ENCODE measurements at places on chromosomes 16 and 17. TPM values are rescaled to one million over a fixed set of nuclear protein-coding genes. Genes with fewer than 3 reads are reported as not detected.

SLC22A31 gene
- not detected for total RNA-seq

- no peak for DNase-seq
Measured at GRCh38 chr17:69336996-69337395, 10.1 kb upstream of the ABCA5 start.

GRCh38 chr17:38786372-38786771 lies 13.0 kb downstream of the PIP4K2B start:
- DNase-seq = no peak

DNA sequence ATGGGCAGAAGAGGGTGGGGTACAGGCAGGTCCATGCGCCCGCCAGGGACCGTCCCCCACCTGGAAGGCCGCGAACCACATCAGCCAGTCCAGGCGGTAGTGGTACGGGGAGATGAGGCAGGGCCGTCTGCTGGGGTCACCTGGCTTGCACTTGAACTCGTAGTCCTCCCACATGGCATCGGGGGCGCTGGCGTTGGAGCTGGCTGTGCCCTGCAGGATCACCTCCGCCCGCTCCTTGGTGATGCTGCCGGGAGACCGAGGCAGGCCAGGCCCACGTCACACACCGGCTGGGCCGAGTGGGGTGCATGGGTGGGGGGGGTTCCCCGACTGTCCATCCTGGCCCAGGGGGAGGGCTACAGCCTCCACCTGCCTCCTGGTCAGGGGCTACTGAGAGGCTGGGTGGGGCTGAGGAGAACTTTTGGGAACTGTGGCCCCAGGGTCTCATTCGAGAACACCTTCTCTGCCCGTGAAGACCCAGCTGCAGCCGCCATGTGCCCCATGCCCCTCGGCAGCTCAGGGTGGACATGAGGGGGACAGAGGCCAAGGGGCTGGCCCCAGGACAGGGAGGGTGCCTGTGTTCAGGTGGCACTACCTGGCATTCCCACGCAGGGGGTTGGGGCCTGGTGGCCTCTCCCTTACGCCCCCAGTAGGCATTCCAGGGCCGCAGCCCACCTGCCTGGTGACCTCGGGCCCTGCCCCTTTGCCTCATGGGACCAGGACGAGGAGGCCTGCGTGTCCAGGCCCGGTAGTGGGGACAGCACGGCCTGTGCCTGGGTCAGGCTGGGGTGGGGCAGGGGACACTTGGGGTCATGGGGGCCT lies 69.5 kb upstream of the GNG13 start:
- no peak for DNase-seq

DNA sequence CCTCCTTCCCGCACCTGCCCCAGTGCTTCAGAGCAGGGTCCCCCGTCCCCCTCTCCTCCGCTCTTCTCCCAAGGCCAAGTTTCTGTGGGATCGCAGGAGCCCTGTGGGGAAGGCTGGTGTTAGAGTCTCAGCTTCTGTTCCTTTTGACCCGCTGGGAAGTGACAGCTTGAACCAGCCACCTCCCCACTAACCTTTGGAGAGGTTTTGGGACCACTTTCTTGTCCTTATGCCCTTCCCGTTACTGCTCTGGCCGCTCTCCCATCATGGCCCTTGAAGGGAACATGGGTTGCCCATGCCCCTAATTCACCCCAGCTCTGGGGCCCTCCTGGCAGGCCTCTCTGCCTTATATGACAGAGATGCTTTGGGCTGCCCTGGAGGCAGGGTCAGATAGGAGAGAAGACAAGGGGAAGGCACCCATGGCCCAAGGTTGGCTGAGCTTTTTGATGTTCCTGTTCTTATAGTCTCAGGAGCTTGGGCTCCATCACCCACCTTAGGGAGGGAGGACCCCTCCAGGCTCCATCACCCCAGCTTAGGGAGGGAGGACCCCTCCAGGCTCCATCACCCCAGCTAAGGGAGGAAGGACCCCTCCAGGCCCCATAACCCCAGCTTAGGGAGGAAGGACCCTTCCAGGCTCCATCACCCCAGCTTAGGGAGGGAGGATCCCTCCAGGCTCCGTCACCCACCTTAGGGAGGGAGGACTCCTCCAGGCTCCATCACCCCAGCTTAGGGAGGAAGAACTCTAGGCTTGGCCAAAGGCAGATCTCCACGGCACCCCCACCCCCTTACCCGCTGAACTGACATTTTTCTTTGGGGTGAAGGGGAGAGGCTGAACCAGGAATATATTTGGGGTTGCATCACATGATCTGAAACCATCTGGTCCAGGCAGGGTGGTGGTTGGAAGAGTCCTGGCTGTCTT lies 45.0 kb downstream of the NT5M start:
- no peak for DNase-seq
